ENCODE measurements at places on chromosomes 16 and 17.

GRCh38 chr17:4728124-4728523, 3.1 kb upstream of the MED11 start:
- peak; percentile 78 for DNase-seq

- no peak for DNase-seq
These were observed 43.0 kb upstream of the CDH8 start for GRCh38 chr16:62079236-62079635.

DNA sequence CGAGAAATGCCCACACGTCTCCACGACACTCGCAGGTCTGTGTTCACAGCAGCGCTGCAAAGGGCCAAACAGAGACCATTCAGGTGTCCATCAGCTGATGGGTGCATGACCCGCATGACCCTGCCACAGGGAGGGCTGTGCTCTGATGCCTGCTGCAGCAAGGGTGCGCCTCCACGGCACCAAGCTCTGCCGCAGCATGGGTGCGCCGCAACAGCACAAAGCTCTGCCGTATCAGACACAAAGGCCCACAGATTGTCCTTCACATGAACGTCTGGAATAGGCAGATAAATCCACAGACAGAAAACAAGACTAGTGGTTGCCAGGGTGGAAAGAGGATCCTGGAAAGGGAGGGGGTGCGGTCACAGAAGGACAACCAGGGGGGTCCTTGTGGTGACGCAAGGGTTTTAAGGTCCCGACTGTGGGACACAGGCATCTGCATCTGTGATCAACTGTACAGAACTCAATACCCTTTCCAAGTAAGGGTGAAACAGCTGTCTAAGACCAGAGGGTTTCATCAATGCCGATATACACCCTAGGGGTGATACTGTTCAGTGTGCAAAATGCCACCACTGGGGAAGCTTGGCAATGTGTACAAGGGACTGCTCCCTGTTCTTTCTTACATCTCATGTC, 121.0 kb downstream of the ANKRD11 start:
- no peak for DNase-seq

DNA sequence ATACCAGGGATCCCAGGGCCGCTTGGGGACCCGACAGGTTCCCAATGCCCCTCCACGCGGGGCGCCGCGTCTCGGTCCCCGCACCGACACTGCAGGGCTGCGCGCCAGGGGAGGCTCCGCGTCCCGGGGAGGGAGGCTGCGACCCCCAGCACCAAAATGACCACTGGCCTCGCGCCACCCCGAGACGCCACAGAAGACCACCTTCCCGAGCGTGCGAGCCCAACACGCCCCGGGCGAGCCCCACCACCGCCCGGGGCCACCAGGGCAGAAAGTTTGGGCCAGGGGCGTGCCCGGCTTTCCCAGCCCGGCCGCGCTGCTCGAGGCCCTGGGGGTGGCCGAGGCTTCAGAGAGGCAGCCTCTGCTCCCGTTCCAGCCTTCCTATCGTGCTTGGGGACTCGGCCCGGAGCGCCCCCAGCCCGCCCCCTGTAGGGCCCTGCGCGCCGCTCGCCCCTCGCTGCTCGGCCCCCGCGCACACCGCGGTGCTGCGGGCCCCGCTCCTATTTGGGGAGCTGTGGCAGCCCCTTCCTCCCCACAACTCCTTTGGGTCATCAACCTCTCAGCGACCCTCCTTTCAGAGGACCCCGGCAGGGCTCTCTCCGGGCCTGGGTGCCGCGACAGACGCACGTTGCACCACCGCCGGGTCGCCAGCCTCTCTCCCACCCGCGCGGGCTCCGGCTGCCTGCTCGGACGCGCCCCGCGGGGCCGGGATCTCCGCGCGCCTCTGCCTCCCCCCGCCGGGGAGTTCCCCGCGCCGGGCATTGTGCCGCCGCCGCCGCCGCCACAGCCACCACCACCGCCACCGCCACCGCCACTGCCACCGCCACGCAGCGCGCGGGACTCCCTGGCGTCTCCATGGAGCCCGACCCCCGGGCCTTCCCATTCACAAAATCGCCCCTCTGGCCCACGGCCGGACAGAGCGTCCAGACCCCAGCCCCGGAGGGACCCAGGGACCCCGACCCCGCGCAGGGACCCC, 892 bp downstream of the RBFOX3 start:
- no peak for DNase-seq

GRCh38 chr17:75619506-75620431, 13.5 kb upstream of the SMIM5 start:
- peak; percentile 16 for DNase-seq

DNA sequence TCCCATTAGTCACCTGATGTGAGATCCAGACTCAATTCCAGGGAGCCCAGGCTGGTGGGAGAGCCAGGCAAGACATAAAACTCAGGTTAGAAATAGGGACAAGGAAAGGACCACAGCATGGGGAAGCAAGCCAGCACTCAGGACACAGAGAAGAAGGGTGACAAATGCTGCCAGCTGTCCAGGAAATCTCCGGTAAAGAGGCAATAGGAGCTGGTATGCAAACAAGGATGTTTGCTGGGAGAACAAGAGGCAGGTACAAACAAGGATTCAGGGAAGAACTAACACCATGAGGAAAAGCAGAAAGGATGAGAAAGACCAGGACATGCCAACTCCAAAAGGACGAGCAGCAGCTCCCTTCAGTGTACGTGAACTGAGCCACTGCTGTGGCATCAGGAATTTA, 10.2 kb upstream of the TXNDC11 start:
- DNase-seq, result no peak

- no peak for DNase-seq
These were observed 31.6 kb upstream of the DNAH17 start for GRCh38 chr17:78608804-78609186.
